Stimulated activated CD4-positive, alpha-beta T cell treated with anti-CD3 and anti-CD28 coated beads, Interleukin-1b, Interleukin-23, amount 100 ng/mL, for 1 hour (primary cell): ENCODE measurements at places on chromosomes 3 and 15.

DNA sequence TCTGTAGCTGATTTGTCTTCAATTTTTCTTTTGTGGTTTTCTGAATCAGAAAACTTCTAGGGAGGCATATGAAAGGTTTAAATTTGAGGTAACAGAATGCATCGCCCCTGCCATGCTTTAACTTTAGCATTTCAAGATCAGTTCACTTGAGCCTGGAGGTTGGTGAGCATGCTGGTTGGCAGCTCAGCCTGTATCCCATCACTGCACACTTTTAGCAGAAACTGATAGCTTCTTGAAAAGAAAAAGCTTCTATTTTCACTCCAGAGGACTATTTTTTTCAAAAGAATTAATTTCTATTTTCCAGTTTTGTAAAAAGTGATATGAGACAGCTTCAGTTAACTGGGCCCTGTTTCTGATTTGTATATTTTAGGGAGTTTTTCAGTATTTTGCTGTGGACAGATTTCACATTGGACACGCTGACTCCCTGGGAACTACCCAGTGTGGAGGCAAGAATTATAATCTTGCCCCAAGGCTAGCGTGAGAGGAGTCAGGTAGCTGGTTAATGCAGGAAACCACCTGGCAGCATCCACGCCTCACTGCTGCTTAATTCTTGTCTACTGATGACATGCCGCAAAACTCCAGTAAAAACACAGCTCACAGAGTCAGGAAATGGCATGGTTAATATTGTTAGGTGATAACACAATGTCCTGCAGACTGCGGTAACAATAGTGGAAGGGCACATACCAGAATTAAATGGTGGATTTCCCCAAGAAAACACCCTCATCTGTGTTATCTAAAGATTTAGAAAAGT lies 71.4 kb downstream of the DUT start:
- DNase-seq = no peak

GRCh38 chr3:1421577-1421976 lies 328.8 kb downstream of the CNTN6 start:
- no peak for DNase-seq

- DNase-seq = no peak
Observed at GRCh38 chr3:185781759-185782158, 43.1 kb downstream of the IGF2BP2 start.

- peak; percentile 10 for DNase-seq
Observed at GRCh38 chr3:32143849-32144757, 37.7 kb downstream of the GPD1L start.

- no peak for DNase-seq
Observed at GRCh38 chr3:175956964-175957363, 1097.8 kb downstream of the NAALADL2 start.

GRCh38 chr3:101976473-101976872 lies 127.2 kb downstream of the NFKBIZ start:
- no peak for DNase-seq

GRCh38 chr3:158713094-158713499 lies 19.2 kb downstream of the RARRES1 start:
- DNase-seq = no peak

- DNase-seq = peak; percentile 75
Observed at GRCh38 chr15:74889883-74890664, at the start of gene MPI. MPI (plus strand) TSS chr15:74890042; CDS start chr15:74890074, 32 bp downstream.

GRCh38 chr15:85394554-85395333 lies 14.3 kb downstream of the AKAP13 start:
- no peak for DNase-seq

- DNase-seq = no peak
Observed at GRCh38 chr3:46881596-46882376, 4.3 kb downstream of the PTH1R start.

DNA sequence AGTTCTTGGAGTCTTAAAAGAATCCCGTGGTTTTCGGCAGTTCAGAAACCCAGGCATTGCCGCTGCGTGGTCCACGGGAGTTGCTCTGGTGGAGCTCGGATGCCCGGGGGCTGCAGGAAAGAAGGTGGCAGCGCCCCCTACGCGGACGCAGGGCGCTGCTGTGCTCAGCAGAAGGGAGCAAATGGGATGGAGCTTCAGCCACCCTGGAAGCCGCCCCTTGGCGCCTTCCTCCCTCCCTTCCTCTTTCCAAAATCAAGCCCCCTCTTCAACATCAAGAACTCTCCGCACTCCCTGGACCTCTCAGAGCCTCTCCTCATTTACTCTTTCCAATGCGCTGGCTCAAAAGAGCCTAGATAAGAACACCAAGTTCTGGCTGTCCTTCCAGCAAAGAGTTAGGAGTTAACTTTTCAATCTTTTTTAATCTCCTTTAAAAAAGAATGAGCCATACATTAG lies 880 bp upstream of the CHRNA7 start:
- no peak for DNase-seq

DNA sequence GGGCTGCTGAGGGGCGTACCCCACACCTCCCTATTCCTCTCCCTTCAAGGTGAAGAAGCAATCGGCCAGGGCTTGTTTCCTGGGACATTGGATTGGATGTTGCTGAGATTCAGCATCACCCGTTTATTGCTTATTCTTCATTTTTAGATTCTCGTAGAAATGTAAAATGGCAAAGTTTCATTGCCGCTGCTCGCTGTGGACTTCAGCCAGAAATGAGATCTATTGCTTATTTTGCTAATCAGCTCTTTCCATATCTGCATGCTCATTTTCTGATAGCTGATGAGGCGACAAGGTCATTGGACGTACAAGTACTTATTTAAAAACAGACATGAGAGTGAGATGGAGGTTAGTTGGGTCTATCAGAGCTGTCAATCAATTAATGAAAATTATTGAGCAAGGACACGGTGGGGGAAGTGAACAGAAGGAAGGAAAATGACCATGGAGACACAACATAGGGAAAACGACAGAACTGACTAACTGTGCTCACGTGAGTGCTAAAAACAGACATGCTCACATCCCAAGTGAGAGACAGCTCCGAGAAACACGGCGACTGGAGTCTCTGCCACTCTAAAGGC lies 471.2 kb downstream of the NR2F2 start:
- DNase-seq = no peak

GRCh38 chr3:176978441-176978840 lies 218.8 kb downstream of the TBL1XR1 start:
- no peak for DNase-seq

DNA sequence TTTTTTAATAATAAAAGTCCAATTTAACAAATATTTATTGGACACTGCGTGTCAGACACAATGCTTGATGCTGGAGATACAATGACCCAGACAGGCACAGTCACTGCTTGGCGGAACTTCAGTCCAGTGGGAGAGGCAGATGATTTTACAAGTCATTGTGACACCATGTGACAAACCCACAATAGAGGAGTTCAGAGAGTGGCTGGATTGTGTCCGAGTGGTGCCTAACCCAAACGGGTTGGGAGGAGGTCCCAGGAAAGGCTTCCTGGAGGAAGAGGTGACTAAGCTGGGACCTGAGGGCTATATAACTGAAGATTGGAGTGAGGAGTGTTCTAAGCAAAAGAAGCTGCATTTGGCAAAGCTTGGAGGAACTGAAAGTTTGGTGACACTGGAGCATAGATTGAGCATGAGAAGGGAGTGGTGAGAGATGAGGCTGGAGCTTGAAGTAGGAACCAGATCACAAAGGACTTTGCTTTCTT lies 41.4 kb downstream of the CRTC3 start:
- no peak for DNase-seq

GRCh38 chr3:151987893-151988292 lies 114.5 kb downstream of the SUCNR1 start:
- DNase-seq = no peak

DNA sequence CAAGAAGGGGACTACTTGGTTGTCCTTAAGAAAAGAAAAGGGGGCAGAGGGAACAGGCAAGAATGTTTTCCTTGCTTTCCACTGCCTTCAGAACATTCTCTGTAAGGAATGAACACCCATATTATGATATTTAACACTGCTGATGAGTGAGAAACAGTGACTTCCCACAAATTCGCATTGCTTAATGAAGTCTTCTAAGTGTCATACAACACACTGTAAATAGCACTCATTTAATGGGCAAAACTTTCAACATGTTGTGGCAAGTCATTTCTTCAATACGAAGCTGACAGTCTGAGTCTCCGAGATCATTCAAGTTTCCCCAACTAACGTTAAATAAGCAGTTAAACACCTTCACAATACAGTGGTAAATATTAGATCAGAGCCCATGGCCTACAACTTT lies 464.4 kb downstream of the SHQ1 start:
- no peak for DNase-seq

GRCh38 chr15:92891533-92892200 lies 8.5 kb upstream of the CHD2 start:
- DNase-seq = no peak

- DNase-seq = peak; percentile 62
Observed at GRCh38 chr15:89057506-89058133, 30.6 kb upstream of the ABHD2 start.

- DNase-seq = no peak
Observed at GRCh38 chr3:133973249-133973980, 56.3 kb downstream of the SLCO2A1 start.

DNA sequence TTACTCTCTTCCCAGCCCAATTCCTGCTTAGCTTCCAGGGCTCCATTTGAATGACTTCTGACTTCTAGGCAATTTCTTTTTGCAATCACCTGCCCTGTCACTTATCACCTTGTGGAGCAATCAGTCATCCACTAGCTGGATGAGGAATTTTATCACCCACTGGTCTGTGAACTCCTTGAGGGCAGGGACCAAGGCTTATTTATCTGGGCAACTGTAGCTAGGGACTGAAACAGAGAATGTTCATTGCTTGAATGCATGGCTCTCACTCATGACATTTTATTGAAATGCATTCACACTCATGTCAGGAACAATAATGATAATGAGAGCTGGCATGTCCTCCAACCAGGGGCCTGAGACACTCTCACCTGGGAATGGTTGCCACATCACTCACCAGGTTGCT lies 15.5 kb downstream of the TNFAIP8L3 start:
- DNase-seq = no peak

GRCh38 chr15:57677204-57677603 lies 29.3 kb upstream of the POLR2M start:
- no peak for DNase-seq

GRCh38 chr3:168060317-168060716 lies 35.4 kb downstream of the GOLIM4 start:
- no peak for DNase-seq

DNA sequence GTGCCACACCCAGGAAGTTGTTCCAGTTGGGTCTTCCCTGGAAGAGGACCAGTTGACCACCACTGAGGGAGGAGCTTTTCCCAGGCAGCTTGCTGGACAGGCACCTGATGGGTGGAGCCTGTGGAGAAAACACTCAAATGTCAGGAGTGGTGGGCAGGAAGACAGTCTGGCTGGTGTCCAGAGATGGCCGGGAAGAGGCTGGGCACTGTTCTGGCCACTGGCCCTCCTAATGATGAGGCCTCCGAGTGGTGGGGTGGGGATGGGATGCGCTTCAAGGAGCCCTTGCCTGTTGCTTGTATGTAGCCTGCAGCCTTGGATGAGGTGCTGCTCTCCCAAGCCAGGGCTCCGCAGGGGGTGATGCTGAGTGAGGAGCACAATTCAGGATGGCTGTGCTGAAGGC lies 12.3 kb downstream of the PLEKHO2 start:
- no peak for DNase-seq

- DNase-seq = no peak
Observed at GRCh38 chr3:122691195-122691594, 10.6 kb downstream of the PARP14 start.

DNA sequence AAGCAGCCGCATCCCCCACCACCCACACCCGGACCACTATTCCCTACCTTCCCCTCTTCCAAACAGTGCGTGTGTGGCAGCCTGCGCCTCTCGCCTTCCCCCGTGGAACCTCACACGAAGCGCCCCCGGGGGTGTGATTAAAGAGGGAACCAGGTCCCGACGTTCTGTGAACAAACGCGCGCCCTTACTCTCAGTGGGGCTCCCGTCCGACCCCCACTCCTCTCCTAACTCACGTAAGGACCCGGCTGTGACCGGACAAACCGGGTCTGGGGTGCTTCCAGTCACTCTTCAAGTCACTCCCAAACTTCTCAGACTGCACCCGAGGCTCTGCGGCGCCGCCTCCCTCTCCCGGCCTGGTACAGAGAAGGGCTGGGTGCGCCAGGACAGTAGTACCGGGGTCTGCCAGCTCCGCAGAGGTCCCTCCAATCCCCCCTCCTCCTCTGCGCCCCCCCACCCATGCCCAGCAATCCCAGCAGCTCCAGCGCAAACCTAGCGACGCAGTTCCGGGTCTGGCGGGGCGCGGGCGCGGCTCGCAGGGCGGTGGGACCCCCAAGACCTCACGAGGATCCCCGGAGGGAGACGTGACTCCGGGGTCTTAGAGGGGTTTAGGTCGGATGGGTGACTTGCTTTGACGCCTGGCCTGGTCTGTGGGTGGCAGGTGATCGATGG lies 574 bp downstream of the DUOXA1 start:
- DNase-seq = no peak

- no peak for DNase-seq
Observed at GRCh38 chr3:37987751-37988179, 2.8 kb upstream of the VILL start.

GRCh38 chr3:51706788-51707731 lies at the start of gene GRM2:
GRM2 (plus strand) TSS chr3:51707068; CDS start chr3:51708984, 1,916 bp downstream.
- no peak for DNase-seq

DNA sequence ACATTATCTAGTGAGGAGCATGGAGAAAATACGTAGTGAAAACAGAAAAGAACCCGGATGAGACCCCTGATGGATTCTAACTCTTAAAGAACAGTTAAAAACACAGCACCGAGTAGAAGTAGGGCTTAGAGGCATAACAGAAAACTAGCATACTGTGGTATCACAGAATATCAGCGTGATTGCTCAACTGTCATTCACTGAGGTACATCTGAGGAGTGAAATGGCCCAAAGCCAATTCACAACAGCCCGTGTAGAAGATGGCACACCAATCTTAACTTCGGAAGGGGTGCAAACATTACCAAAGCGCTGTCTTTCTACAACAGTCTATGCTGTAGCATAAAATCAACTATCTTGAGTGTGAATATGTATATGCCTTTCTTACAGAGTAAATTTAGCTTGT lies 1.8 kb downstream of the CLASP2 start:
- DNase-seq = no peak

- no peak for DNase-seq
Observed at GRCh38 chr3:54355800-54356199, 233.4 kb downstream of the CACNA2D3 start.

DNA sequence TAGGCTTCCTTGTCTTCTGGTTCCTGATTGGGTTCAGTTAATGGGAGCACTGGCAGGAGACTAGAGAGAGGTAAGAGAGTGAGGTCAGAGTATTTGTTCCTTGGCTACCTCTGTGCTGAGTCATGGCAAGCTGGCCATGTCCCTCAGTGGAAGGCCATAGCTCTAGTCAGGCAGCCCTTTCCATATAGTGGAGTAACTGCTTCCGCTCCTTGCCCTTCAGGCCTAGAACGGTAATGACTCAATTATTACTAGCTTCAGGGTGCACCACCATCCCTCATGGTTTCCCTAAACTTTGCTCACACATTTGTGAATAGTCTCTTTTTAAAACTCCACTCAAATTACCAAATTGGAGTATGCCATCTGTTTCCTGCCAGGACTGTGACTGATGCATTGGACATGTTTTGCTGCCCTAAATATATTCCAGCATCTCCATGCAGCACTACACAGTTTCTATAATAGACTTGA lies 10.5 kb upstream of the ANO10 start:
- no peak for DNase-seq

GRCh38 chr15:70602281-70602680 lies 161.1 kb downstream of the UACA start:
- no peak for DNase-seq
